ENCODE measurements at places on chromosomes 2 and 18. TPM values are rescaled to one million over a fixed set of nuclear protein-coding genes. Genes with fewer than 3 reads are reported as not detected.

- peak; percentile 74 for DNase-seq
Measured at GRCh38 chr18:45386041-45386655, 229.1 kb upstream of the SLC14A2 start.

DNA sequence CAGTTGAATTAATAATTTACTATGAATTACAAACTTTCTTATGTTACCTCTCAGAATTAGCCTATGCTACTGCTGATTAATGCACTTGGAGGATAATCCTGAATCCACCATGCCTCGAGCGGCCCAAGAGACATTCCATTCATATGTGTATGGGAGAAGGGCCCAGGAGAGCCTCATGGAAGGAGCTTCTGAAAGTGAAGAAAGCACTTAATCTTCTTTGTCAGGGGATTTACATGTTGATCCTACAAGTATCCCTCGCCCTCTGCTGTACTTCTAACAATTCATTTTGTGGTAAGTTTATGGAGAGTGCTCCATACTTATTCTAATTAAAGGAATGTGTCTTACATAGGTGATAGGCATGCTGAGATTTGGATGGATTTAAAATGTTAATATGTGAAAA lies 1189.1 kb upstream of the NXPH2 start:
- no peak for DNase-seq

GRCh38 chr18:13267431-13267873 lies 48.9 kb downstream of the LDLRAD4 start:
- no peak for DNase-seq

GRCh38 chr2:33605056-33605455 lies 6.0 kb upstream of the FAM98A start:
- no peak for DNase-seq

DNA sequence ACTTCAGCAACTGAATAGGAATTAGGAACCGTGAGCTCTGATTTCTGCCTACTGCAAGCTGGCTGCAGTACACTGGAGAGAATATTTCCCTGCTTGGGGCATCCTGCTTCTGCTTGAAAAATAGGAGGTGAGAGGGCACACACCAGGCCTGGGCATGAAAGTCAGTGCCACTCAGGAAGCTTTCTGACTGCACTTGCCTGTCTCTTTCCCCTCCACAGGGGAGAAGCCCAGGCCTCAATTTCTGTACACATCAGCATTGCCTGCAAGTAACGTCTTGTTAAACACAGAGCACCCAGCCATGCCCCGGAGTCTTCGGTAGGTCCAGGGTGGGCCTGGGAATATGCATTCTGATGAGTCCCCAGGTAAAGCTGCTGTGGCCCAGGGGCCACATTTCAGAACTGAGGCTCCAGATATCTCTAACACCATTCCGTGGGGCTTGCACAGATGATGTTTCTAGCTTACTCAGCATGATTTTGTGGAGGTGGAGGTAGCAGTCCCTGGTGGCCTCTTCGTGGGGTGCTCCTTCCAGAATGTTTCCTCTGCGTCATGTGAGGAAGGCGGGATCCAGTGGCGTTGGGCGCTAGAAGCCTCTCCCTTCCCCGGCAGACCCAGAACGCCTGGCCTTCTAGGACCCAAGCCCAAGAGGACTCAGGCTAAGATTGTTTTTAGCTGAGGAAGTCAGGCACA lies 114.1 kb downstream of the ZBTB7C start:
- no peak for DNase-seq

DNA sequence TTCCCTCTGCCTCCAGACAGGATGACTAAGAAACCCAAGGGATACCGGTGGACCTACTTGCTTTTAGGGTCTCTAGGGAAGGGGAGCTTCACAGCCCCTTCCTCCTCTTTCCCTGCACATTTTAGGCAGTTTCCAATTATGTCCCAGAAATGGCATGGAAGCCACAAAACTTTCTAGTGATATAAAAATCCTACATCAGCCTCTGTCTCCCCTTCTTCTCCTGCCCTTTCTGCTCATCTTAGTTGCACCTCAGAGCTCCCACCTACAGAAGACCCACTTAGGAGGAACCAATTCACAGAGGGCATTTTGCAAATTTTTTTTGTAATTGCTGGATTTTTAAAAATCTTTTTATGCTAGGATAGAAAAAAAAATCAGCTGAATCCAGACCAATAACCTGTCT lies 263.1 kb downstream of the TNS1 start:
- no peak for DNase-seq

The SOCS6 gene
- total RNA-seq: 30.3 TPM

GRCh38 chr2:97985998-97986397 lies 9.8 kb downstream of the TMEM131 start:
- no peak for DNase-seq

The FSHR gene
- total RNA-seq: not detected

DNA sequence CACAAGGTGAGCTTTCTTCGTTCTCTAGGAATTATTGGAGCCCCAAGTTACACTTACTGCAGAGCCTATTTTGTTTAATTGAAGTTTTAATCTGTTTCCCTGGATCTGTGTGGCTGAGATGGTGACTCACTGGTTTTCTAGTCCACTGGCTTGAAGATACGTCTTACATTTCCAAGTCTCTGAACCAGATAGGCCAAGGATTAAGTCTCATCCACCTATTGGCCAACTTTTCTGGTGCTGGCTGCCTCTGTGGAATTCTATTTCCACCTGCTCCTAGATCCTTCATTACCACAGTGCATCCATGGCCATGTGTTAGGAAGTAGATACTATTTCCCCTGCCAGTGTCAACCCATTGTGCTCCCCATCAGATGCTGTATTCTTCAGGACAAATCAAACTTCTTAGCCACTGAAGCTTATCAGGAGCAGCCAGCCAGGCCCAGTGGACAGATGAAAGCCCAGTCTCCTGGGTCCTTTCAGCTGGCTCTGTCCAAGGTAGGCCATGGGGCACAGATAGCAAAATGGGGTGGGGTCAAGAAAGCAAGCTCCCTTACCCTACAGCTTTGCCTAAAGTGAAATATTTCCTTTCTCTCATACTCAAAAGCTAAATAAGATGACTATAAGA lies 198.8 kb upstream of the TCF4 start:
- DNase-seq: no peak

DNA sequence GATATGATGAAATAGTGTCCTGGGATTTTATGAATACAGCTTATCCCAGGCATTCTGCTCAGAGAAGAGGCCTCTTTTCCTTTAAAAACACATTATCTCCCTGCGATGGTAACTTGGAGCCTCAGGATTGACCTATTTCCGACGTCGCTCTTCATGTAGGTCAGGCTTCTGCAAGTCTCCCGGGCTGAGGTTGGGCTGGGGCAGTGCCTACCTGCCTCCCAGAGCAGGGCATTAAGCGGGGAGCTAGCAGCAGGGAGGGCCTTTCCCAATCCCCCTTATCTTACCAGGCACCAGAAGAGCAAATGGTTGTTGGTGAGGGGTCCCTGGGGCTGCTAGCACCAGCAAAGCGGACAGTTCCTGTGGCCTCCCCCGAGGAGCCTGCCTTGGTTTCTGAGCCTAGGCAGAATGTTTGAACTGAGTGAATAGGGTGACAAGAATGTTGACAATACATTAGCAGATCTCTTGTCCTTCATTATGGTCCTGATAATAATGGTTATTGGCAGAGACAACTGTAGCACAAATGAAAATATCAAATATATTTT lies 60.2 kb downstream of the TRPM8 start:
- no peak for DNase-seq

The LRRC30 gene
- total RNA-seq: 2.7 TPM

The EN1 gene
- 0.41 TPM for total RNA-seq

The MAB21L4 gene
- 23.0 TPM for total RNA-seq

The CD207 gene
- total RNA-seq: not detected

DNA sequence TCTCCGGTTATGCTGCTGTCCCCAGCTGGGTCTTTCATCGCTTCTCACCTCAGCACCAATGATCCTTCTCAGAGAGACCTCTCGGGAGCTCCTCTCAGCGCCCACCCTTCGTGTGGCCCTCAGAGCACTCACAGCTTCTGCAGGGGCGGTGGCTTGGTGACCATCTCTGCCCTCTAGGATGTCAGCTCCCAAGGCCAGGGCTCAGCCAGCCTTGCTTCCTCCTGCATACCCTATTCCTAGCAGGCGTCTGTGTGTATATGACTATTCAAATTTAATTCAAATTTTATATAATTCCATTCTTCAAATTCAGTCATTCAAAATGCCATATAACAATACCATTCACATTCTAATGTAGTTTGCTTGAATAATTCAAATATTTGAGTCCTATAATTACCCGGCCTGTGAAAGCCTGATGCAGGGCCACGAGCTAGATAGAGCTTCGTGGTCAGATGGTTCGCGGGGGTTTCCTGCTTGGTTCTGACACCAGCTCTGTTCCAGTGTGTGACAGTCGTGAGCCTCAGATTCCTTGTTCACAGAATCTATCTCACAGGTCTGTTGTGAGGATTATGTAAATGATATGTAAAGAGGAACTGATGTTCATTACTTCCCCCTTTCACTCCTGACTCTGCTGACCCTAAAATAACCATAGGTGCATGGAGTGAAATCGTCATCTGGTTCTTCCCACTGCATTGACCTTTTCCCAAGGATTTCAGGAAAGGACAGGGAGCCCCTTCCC lies 94.0 kb upstream of the CNGA3 start:
- DNase-seq: no peak

DNA sequence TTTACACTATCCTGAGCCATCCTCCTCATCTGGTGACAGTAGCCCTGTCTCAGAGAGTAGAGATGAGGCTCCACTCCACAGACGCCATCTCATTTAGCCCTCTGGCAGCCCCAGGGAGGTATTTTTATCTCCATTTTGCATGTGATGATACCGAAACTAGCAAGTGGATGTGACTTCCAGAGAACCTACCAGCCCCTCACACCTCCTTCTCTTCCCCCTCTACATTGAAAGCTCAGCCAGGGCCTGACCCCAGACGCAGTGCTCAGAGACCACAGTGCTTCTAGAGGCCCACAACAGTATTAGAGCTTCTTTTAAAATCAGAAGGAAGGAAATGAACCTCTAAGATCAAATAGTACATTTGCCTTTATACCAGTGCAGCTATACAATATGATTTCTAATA lies 8.3 kb downstream of the GYPC start:
- no peak for DNase-seq

- DNase-seq: no peak
Measured at GRCh38 chr2:121994238-121995206, 239.1 kb downstream of the TSN start.

- DNase-seq: no peak
Measured at GRCh38 chr2:239287461-239287860, 113.4 kb downstream of the HDAC4 start.

GRCh38 chr2:235854276-235854675 lies 313.9 kb downstream of the GBX2 start:
- DNase-seq: no peak

The HJURP gene
- total RNA-seq: 9.8 TPM

The NCL gene
- total RNA-seq: 262 TPM

The ICOS gene
- total RNA-seq: 0.10 TPM

DNA sequence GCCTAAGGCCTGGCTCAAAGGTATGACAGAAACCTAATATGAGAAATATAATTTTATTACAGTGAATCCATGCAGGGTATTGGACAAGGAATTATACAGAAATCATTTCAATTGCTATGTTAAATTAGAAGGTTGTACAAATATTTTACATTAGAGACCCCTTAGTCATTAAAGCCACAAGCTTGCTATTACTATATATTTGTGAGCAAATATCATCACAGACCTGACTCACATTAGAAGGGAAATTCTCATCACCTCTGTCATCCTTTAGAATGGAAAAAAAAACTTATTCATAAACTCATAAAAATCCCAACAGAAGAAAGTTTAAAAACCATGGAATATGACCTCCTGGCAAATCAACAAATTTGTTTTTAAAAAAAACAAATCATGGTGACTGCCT lies 277.9 kb downstream of the DCC start:
- DNase-seq: no peak

The DUSP19 gene
- 5.8 TPM for total RNA-seq

DNA sequence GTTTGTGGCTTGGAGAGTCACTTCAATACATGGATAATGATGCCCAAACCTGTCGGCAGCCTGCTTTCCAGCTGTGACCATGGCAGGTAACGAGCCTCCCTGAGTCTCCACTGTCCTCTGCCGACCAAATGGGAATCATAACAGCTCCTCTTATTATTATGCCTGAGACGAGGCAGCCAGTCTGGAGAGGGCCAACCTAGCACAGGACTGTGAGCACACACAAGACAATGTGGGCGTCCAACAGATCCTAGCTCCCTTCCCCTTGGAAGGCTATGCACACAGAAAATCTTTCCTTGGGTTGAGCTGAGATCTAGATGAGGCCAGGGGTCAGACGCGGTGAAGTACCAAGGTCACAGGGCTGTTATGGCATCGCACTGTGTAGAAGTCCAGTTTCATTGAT lies 890 bp upstream of the SLC4A3 start:
- no peak for DNase-seq
